ENCODE measurements at places on chromosomes 7 and 10.

DNA sequence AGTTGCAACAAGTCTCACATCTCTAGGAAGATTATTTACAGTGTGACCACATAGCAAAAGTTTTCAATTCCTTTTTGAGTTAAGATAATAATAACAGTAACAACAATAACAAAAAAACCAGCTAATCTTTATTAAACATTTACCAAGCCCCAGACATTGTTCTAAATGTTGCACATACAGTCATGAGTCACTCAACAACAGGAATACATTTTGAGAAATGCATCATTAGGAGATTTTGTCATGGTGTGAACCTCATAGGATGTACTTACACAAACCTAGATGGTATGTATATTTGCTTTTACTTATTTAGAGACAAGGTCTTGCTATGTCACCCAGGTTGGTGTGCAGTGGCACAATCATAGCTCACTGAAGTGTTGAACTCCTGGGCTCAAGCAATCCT, 52.0 kb downstream of the SPAM1 start:
- no peak for DNase-seq

GRCh38 chr7:13411636-13412035, 577.8 kb downstream of the ETV1 start:
- DNase-seq: no peak

GRCh38 chr7:51139796-51140195, 176.8 kb downstream of the COBL start:
- DNase-seq: no peak

- DNase-seq: no peak
Observed at GRCh38 chr7:12905671-12906070, 218.2 kb downstream of the ARL4A start.

DNA sequence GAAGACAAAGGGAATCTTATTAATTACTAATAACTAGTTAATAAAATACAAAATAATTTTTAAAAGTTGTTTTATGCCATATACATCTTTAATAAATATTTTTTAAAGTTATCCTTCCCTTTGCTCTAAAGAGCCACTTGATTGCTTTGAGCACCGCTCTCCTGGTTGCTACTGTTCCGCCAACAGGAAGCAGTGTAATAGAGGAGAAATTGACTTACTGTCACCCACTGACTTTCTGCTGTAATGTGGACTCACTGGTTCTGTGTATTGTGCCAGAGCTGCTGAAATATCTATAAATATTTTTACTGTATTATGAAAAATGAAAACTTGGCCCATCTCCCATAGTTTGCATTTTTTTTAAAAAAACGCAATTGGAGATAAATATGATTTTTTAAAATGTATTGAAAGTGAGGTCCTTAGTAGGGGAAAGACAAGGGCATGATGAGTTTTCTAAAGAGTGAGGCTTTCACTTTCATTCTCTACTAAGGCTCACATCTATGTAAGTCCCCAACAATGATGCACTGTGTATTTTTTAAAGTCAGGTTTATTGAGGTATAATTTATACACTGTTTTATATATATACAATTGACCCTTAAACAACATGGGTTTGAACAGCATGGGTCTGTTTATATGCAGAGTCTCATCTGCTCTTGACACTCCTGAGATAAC, 100.5 kb downstream of the NPY start:
- no peak for DNase-seq
